ENCODE measurements at places on chromosomes 13 and 19.

GRCh38 chr19:7348587-7349230 is at the start of gene ARHGEF18:
ARHGEF18 (plus strand) TSS chr19:7348937; CDS start chr19:7362891, 13,954 bp downstream.
- peak; percentile 74 for DNase-seq

- DNase-seq = peak; percentile 80
These were observed 43.9 kb downstream of the CERS4 start for GRCh38 chr19:8252922-8253589.

- DNase-seq = no peak
These were observed 78.4 kb downstream of the DPF1 start for GRCh38 chr19:38145623-38146022.

DNA sequence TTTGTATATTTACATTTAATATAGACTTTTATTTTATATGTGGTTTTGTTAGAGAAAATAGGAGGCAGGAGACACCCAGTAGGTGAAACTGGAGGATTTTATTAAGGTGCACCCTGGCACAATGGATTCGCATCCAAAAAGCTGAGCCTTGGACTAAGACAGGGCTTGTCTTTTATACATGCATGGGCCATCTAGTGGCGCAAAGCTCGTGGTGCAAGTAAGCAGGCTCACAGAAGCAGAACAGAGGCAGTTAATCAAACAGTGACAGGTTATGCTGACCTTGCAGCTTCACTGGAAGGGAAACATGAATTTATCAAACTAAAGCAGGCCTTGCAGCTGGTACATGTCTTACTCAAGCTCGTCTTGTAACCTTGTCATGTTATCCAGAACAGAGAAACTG is 58.8 kb upstream of the ZNF681 start:
- peak; percentile 26 for DNase-seq

GRCh38 chr19:57830071-57830602 is at the start of gene ZNF587B:
ZNF587B (plus strand) TSS chr19:57830299; CDS start chr19:57830529, 230 bp downstream.
- DNase-seq = peak; percentile 14

GRCh38 chr19:50835103-50835784 is 1.9 kb upstream of the KLK15 start:
- no peak for DNase-seq

DNA sequence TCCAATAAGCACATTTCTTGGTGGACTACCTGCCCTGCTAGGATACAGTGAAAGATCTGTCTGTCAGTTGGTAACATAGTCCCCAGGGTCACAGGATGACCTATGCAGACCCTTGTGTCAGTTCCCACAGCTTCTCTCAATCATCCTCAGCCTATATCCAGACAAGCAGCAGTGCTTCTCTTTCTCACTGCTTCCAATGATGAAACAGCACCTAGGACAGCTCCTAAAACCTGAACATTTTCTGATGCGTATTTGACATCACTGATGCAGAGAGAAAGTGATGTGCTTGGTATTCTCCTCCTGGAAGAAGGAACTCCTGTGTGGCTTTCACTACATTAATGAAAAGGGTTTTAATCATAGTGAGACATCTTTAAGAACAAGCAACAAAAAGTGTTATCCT is 43.7 kb downstream of the ZNF557 start:
- DNase-seq = no peak

- no peak for DNase-seq
These were observed 1387.8 kb upstream of the ATXN8OS start for GRCh38 chr13:68719815-68720214.

DNA sequence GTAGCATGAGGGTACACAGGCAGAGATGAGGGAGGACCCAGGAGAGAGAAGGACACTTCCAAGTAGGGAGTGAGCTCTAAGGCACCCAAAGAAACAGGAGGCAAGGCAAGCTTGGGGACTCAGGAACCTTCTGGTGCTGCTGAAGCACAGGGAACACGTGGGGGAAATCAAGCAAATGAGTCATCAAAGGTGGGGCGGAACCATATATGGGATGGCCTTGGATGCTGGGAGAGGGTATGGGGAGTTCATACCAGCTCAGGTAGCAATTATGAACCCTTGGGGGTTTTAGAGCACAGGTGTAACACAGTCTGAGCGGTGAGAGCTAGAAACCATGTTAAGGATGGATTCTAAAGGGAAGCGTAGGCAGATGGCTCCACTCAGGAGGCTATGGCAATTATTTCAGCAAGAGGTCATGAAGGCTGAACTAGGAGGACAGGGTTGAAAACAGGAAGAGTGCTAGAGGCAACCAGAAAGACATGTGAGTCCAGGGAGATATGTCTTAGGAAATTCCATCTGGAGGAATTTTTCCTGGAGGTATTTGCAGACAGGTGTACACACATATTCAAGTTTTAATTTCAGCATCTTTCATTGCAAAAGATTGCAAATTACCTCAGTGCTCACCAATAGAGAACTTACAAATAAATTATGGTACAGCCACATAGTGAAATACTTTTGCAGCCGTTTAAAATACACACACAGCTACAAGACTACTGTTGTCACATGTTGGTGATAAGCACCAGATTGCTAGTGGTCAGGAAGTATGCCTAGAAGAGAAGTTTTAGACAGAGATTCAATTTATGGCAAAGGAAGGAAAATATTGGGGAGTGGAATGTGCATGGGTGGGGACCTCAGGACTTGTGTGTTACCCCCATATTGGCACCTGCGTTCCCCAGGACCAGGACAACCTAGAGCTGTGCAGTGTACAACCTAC is 77.0 kb downstream of the STARD13 start:
- no peak for DNase-seq

DNA sequence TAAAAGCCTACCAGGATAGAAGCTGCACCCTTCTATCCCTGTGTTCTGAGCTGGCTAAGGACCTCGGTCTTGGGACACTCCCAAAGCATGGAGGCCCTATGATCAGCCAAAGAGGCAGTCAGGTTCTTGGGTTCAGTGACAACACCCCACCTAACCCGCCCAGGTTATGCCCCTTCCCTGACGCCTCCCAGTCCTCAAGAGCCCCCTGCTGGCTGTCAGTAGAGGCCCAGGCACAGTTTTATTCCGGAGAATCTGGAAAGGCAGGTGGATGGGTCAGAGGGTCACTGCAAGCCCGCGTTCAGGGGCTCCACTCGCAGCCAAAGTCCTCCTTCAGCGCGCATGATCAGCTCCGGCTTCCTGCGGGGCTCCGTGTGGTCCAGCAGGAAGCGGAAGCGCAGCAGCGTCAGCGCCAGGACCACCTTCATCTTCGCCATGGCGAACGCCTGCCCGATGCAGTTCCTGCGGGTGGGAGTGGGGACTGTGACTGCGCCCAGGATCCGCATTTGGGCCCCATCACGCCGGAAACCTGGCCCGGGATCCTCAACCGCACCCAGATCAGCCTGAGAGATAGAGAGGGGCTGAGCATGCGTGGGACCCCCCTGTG is 22.3 kb downstream of the OR10H3 start:
- DNase-seq = no peak

- DNase-seq = no peak
These were observed 203.6 kb downstream of the DACH1 start for GRCh38 chr13:71663431-71663830.

DNA sequence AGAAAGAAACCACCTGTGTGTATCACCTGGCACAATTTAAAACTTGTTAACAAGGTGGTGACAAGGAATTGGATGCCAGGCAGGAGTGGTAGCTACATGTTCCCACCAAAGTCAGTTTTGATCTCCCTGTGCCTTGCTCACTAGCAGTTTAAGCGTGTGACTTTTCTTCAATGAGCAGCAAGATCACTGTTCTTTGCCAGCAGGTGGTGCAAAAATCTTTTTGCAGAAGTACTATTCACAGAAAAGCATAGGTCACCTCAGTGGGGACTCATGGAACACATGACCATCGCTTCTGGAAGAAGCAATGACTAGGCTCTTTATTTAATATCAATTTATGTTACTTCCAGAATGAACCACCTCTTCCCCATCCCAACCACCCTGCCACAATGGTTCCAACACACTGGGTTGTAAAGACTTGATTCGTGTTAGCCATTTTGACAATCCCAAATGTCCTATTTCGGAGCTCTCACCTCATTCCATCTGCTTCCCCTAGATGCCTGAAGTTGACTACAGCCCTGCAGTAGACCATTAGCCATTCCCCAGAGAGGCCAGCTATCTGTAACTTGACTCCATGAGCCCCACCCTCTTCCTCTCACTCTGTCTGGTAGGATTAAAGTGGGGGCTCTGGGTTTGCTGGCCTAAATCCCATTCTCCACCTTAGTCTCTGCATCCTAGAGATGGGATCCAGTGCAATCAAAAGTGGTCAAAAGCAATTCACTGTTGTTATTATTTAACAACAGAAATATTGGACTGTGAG is 59.1 kb upstream of the TNFRSF19 start:
- DNase-seq = no peak

DNA sequence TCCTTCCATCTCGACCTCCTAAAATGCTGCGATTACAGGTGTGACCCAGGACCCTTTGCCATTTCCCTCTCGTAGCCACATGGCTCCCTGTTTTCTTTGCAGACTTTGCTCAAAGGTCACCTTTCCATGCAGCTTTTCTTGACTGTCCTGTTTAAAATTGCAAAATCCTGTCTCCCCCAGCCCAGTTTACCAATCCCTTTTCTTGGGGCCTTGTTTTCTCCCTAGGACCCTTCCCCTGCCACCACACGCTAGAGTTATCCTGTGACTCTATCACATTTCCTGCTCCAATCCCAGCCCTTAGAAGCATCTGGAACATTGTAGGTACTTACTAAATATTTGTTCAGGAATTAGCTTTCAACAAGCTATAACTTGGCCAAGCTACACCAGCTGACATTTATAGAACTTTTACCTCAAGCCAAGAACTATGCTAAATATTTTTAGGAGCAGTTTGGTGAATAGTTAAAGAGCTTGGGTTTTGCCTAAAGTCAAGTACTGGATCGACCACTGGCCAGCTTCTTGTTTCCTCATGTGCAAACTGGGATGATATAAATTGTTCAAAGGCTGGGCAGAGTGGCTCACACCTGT is 9.1 kb upstream of the SERTAD3 start:
- no peak for DNase-seq

DNA sequence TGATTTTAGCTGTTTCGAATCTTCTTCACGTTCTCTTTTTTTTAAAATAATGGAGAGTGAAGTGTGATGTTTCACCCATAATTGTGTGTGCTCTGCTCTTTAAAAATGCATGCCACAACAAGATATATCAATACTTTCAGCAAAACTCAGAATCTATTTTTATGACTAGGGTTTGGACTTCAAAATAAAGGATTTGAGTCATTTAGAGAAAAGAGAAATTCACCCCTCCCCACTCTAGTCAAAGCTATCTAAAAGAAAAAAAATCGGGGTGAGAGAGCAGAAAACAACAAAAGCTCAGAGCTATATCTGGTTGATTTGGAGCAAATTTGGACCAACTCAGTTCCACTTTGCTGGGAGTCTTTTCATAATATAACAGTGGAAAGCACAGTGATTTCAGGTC is 244.5 kb downstream of the DNAJC15 start:
- no peak for DNase-seq

DNA sequence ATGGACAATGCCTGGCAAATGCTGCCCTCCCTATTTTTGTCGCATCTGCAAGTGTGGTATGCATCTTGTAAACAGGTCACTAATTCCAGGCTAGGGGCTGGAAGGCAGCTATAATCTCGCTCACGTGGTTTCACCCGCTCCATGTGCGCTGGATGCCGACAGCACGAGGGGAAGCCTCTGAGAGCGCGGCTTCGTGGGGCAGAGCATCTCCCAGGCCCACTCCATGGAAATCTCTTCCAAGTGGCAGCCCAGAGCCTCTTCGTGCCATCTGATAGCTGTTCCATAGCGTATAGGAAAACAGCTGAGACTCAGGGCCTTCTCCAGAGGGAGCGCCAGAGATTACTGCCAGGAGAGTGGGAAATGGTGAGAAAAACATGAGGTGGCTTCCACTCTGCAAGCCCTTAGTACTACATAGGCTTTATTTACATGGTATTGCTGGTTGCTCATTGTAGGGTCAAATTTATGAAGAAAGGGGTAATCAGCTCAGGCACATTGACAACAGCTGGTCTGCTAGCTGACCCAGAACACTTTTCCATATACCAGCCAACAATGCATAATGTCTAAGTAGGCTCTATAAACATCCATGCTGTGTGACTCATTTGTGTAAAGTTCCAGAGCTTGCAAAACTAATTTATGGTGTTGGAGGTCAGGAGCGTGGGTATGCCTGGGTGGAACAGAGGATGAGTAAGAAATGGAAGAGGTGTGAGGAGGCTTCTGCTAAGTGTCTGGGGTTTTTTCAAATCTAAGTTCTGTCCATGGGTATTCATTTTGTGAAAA is 165.2 kb downstream of the SHISA2 start:
- no peak for DNase-seq

DNA sequence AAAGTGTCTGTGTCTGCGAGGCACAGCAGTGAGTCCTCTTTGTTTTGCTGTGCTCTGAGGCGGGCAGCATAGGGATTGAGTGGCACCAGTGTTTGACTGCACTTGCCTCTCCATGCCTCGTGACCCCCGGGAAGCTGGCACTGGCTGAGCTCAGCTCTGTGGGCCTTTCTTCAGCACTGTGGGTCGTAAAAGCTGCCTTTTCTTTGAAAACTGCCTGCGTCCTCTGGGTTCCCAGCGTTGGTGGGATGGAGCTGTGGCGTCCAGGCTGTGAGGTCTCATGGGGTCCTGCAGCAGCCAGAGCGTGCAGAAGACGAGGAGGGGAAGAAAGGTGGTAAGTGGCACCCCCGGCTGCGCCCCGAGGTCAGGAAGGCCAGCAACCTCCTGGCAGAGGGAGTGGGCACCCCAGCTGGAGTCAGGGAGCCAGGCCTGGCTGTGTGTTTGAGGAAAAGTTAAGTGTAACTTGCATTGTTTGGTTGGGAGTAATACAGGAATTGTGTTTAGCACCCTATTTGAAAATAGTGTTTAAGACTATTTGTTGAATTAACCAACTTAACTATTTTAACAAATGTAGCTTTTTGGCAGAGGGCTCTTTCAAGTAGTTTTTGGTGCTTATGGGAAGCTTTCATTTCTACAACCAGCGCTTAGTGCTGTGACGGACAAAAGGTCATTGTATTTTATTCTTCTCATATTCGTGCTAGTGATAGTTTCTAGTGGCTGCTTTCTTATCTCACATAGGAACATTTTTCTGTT is 79.3 kb upstream of the TEX29 start:
- DNase-seq = no peak

DNA sequence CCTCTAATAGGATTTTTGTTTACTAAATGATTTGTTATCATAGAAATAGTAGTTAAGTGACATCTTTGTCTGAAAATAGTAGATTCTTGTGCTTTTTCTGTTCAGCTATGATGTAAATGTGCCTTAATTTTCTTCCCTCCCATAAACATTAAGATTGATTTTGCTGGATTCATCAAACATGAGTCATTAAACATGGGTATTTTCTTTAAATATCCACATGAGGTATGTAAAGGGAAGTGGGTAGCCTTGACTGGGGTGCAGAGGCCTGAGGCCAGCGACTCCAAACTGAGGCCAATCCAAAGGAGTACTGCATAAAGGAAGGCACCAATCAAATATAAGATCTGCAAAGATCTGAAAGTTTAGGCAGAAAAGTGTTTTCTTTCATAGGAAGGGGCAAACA is 3.7 kb downstream of the ZNF136 start:
- no peak for DNase-seq

DNA sequence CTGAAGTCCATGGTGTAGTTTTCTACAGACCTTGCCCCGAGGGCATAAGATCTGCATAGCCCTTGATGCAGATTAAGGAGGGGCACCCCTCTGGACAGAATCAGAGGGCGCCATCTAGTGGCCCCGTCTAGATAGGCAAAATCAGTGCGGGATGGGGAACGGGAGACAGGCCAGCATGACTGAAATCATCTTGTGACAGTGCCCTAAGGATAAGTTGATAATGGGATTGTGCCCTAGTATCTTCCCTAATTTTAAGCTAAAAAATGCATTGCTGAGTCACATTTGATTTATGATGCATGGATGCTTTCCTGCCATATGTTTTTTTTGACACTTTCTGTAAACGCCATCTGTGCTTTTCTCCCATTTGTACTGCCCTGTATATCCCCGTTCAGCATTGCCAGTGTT is 19.0 kb upstream of the GPI start:
- peak; percentile 56 for DNase-seq

All from naive thymus-derived CD4-positive, alpha-beta T cell (primary cell).